ENCODE measurements at places on chromosomes 6 and 20.

DNA sequence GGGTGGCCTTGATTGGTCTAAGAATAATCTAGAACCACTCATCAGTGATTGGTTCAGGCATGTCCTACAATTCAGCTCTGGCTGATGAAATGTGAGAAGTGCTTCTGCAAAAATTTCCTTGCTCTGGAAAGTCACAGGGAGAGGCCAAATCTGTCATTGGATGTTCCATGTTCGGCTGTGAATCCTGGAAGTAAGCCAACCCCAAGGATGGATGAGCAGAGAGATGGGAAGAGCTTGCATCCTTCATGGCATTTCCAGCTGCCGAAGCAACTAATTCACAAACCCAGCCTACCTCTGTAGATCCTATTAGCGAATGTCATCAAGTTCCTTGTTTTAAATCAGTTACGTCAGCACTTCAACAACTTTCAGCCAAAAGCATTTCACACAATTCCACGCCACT lies 187.2 kb upstream of the SOX4 start:
- DNase-seq = no peak

- DNase-seq = no peak
These were observed 289.1 kb upstream of the PREP start for GRCh38 chr6:105691971-105692370.

GRCh38 chr6:107868867-107869611 lies 44.9 kb upstream of the SCML4 start:
- no peak for DNase-seq

DNA sequence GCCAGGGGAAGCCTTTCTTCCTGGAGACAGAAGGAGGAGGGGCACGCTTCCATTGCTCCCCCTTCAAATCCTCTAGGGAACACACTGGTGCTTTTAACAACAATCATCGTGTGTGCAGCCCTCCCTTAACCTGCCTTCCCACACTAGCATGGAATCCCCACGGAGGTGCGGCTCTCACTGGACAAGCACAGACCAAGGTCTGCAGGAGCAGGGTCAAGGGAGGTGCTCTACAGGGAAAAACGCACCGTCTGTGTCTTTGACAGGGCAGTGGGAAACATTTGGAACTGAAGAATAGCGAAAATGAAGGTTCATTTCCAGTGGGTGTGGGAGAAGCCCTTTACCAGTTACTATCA lies 527.1 kb downstream of the QKI start:
- no peak for DNase-seq

GRCh38 chr6:13702809-13703302 lies 8.8 kb downstream of the RANBP9 start:
- DNase-seq = no peak

GRCh38 chr6:14929291-14929690 lies 316.6 kb upstream of the JARID2 start:
- no peak for DNase-seq

- no peak for DNase-seq
These were observed 166.7 kb upstream of the LRFN2 start for GRCh38 chr6:40753675-40754448.

GRCh38 chr6:158655569-158656450 lies 6.0 kb downstream of the SYTL3 start:
- DNase-seq = no peak

GRCh38 chr6:100266494-100267401 lies 198.0 kb downstream of the SIM1 start:
- DNase-seq = no peak

DNA sequence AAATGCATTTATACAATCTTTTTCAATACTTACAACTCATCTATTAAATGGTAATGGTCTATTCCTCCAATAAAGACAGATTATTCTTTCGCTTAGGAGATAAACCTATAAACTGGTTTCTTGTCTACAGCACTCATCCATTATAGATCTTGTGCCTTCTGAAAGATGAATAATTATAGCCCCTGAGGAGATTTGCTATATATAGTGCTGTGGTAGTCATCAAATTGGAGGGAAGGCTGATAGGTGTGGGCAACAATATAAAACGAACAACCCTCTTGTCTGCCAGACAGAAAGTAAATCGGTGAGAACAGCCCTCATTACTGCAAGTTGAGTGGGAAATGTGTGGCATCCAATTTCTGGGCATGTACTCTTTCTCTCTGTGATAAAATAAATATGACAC lies 292.5 kb upstream of the CNR1 start:
- no peak for DNase-seq

DNA sequence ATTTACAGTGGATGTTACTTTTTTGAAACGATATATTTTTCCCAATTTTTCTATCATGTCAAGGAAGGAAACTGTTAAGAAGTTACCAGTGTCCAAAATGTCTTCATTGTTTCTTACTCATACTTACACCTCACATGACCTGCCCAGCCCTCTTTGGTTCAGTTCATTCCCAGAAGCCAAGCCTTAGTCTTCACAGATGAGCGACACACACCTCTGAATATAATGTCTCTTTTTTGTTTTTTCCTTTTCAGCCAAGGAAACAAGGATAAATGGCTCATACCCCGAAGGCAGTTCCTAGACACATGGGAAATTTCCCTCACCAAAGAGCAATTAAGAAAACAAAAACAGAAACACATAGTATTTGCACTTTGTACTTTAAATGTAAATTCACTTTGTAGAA lies 225.2 kb downstream of the SMOC2 start:
- no peak for DNase-seq

GRCh38 chr6:15409301-15410125 lies 163.6 kb downstream of the JARID2 start:
- no peak for DNase-seq

GRCh38 chr6:26392932-26393636 lies 9.0 kb upstream of the BTN3A1 start:
- DNase-seq = no peak

DNA sequence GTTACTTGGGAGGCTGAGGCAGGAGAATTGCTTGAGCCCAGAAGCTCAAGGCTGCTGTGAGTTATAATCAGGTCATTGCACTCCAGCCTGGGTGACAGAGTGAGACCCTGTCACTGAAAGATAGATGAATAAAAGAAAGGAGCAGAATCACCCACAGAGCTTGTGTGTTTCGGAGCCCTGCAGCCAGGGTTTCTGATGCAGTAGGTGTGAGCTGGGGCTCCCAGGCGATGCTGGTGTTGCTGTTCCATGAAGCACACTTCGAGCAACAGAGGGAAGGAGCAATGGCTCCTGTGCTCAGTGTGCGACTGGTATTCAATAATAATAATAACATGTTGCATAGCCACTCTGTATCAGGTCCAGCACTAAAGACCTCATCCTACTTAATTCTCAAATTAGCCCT lies 197.5 kb upstream of the CST7 start:
- no peak for DNase-seq

- no peak for DNase-seq
These were observed 81.6 kb downstream of the C6orf118 start for GRCh38 chr6:165227644-165228329.

GRCh38 chr20:13862245-13862644 lies 77.4 kb downstream of the NDUFAF5 start:
- DNase-seq = no peak

DNA sequence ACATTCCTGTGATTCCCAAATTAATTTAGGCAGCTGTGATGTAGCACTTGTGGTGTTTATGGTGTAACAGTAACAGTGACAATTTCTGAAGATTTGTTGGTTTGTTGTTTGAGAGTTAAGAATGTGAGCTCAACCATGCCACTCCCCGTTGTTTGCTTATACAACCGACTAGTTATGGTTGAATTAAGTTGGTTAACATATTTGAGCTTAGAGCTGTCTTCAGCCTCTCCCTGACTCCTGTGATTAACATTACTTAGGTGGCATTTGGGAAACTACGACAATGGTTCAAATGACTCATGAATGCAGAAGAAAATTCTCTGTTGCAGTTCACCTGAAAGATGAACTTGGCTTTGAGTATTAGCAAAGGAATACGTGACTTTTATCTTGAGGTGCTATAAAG lies 35.9 kb upstream of the PRL start:
- no peak for DNase-seq

- DNase-seq = no peak
These were observed 4.6 kb upstream of the SLC2A10 start for GRCh38 chr20:46704714-46705377.

- DNase-seq = no peak
These were observed 83.1 kb downstream of the CNBD2 start for GRCh38 chr20:36051318-36052116.

DNA sequence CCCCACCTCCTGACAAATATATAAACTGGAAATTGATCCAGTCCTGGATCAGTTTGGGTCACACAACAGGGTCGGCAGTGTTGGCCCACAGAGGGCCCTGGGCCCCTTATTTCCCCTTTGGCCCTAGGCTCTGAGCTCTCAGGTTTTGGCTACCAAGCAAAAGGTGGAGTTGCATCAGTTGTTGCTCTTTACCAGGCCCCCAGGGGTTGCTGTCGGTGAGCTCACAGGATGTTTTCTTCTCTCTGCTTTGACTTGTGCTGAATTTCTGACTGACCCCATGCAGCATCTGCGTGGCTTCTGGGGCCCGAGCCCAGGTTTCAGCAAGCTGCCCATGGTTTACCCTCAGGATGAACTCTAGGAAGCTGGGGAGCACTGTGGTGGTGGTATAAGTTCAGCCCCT lies 44.6 kb downstream of the PPARD start:
- no peak for DNase-seq

DNA sequence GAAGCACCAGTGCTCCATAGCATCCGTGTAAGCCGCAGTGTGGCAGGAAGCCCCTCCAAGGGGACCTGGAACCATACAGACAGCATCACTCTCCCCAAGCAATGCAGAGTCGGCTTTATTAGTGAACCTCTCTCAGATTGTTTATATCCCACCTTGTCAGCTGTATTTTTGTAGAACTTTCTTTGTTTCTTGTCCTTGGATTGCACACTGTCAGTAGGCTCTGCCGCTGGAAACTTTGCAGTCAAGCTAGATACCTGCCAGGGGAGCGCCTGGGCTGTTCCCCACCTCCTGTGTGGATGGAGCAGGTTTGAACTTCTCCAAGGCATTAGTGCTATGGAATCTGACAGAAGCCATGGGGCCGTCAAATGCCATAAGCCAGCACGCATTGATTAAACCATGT lies 18.6 kb upstream of the CLDN20 start:
- no peak for DNase-seq

GRCh38 chr6:43933148-43933885 lies 163.3 kb downstream of the VEGFA start:
- DNase-seq = no peak

GRCh38 chr6:11163932-11164331 lies 52.4 kb upstream of the ERVFRD-1 start:
- no peak for DNase-seq

GRCh38 chr20:44594730-44595129 lies 12.4 kb downstream of the PKIG start:
- no peak for DNase-seq

DNA sequence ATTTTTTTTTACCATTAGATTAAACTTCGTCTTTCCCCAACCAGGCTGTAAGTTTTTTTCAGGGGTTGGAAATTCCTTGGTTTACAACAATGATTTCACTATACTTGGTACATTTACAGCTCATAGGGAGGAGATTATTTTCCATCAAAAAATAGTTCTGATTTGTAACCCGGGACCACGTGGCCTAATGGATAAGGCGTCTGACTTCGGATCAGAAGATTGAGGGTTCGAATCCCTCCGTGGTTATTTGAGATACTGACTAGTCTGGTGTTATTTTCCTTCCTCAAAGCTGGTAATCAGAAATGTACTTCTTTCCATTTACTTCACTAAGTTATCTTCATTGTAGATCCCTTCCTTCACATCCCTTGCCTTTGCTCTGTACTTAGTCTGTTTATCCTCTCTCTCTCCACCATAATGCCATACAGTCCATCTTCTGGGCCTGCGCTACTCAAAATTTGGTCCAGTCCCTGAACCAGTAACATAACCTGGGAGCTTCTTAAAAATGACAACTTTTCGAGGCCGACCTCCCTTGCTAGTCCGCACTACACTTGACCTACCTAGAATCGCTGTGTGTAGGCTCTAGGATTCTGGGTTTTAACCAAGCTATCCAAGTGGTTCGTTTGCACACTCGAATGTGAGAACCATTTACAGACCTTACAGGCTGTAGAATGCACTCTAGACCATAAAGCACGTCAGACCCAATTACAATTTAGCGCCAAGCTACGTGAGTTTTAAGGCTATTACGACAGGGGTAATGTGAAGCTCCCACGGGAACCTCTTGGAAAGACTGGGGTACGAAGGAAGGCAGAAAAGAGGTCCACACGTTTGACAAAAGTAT lies 42.1 kb upstream of the BTN3A2 start:
- DNase-seq = peak; percentile 45

DNA sequence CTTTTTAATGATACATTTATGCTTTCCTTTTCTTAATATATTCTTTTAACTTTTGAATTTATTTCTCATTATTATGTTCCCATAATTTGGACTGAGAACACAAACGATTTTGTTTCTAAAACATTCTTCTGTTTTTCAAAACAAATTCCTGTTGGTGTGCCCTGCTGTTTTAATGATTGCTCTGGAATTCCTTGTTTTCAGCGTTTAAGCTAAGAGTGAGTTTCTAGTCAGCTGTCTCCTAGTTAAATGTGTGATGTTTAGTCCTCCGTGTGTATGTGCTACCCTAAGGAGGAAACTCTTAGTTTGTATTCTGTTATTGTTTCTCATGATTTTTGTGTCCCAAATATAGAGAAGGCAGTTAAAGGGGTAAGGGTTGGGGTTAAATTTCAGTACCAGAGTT lies 306.1 kb upstream of the RGS17 start:
- no peak for DNase-seq

DNA sequence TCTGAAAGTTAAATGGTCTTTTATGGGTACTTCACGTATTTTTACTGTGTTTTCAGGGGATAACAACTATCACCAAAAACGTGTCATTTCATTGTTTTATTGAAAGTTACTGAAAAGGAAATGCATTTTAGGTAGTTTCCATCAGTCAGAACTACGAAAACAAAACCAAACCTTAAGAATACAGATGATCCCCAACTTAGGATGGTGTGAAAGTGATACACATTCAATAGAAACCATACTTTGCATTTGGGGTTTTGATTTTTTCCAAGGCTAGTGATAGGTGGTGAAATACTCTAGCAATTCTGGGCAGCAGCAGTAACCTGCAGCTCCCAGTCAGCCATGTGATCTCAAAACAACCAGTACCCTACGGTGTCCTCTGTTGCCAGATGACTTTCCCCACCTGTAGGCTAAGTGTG lies 25.9 kb upstream of the EFHC1 start:
- DNase-seq = no peak
